Stimulated activated CD8-positive, alpha-beta memory T cell treated with anti-CD3 and anti-CD28 coated beads, Interleukin-12 subunit alpha, Interleukin-12 subunit beta, amount 100 ng/mL, for 1 hour (primary cell): ENCODE measurements at places on chromosomes 7 and 10.

GRCh38 chr10:131314799-131315198, 3.3 kb upstream of the TCERG1L start:
- DNase-seq: no peak

GRCh38 chr10:77613476-77614130, 24.0 kb downstream of the KCNMA1 start:
- DNase-seq: no peak

GRCh38 chr7:45580053-45580872, 6.1 kb downstream of the ADCY1 start:
- no peak for DNase-seq

- no peak for DNase-seq
Observed at GRCh38 chr7:87872346-87872745, 3.8 kb downstream of the SLC25A40 start.

GRCh38 chr10:131730771-131731497, 169.9 kb upstream of the PPP2R2D start:
- DNase-seq: no peak

- no peak for DNase-seq
Observed at GRCh38 chr7:148238761-148239325, 351.7 kb upstream of the C7orf33 start.

GRCh38 chr7:26616235-26616634, 248.2 kb downstream of the SKAP2 start:
- no peak for DNase-seq
